ENCODE measurements at places on chromosomes 4 and X. TPM values are rescaled to one million over a fixed set of nuclear protein-coding genes. Genes with fewer than 3 reads are reported as not detected.

Gene CLDN22
- not detected for total RNA-seq

Gene RNF175
- not detected for total RNA-seq

DNA sequence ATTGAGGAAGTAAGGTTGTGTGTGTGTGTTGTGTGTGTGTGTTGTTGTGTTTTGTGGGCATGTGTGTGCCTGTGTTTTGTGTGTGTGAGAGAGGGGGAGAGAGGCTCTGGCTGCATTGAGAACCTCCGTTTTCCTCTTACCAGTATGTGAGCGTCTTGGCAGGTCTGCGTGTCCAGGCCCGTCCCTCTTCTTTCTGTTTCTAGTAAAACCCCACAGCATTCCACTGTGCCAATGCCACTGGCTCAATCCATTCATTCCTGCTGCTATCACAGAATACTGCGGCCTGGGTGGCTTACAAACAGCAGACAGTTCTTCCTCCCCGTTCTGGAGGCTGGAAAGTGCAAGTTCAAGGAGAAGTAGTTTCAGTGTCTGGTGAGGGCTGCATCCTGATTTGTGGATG lies 15.5 kb upstream of the HTRA3 start:
- DNase-seq: no peak

DNA sequence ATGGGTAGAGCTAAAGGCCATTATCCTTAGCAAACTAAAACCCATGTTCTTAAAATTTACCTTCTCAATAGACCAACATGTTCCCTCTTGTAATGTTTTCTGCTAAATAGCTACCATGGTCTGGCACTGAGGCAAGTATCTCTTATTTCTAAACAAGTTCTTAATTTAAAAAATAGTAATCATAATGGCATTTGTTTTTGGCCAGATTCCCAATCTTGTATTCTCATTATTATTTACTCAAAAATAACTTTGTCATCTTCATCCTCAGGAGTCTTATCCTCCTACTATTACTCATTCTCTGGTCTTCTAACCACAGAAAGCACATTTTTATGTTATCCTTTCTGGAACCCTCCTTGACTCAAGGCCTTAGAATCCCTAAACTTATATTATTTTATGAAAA lies 931.2 kb downstream of the CCSER1 start:
- no peak for DNase-seq

DNA sequence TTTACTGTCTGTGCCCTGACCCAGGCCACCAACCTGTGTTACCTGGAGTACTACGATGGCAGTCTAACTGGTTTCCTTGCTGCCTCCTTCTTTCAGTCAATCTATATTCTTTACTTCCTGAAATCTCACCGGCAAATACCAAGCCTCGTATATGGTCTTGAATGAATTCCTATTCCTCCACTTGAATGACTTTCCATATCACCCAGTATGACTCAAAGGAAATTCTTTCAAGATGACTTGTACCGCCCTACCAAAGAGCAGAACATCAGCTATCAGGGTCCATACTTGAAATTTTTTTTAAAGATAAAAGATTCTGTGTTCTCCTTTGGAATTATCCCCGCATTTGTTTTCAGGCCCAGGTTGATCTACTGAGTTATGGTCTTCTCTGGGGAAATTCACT lies 378.0 kb downstream of the AFF2 start:
- DNase-seq: no peak

- DNase-seq: no peak
These were observed 56.9 kb downstream of the NSG1 start for GRCh38 chr4:4443821-4444220.

- DNase-seq: no peak
These were observed 26.9 kb downstream of the CRLF2 start for GRCh38 chrX:1185561-1185960.

DNA sequence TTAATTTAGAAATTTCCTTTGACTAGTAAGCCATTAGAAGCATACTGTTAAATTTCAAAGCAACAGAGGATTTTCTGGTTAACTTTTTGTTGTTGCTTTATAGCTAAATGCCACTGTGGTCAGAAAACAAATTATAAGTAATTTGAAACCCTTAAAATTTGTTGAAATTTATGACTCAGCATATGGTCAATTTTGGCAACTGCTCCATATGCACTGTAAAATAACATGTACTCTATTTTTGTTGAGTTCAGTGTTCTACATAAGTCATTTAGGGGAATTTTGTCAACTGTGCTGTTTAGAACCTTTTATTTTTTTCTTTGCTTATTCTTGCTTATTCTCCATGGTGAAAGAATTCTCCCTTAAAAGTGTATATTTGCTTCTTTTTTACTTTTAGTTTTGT lies 28.6 kb downstream of the SCLT1 start:
- DNase-seq: no peak

Gene ACE2
- not detected for total RNA-seq

DNA sequence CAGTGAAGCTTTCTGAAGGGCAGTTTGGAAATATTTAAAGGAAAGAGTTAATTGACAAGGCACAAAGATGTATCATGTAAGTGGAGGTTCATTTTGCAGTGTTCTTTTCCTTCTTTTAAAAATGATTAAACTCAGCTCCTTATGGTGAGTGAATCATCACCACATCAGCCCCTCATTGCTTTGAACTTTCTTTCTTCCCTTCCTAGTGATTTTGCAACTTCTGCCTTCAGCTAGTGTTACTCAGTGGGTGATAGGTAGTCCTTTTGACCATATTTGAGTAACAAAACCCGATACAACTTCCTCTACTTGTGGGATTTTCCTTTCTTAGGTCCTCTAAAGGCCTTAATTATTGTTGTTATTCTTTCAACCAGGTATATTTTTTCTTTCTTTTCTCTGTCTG lies 8.2 kb downstream of the ZCCHC4 start:
- no peak for DNase-seq

GRCh38 chr4:148431401-148431800 lies 10.8 kb downstream of the NR3C2 start:
- DNase-seq: no peak

- no peak for DNase-seq
These were observed 21.4 kb downstream of the NKX1-1 start for GRCh38 chr4:1384675-1385372.

- no peak for DNase-seq
These were observed 21.5 kb downstream of the CCSER1 start for GRCh38 chr4:90148574-90149148.

Gene EGF
- not detected for total RNA-seq

- no peak for DNase-seq
These were observed 6.5 kb upstream of the RNF4 start for GRCh38 chr4:2462218-2462991.

- no peak for DNase-seq
These were observed 218.4 kb upstream of the HCCS start for GRCh38 chrX:10892621-10893225.

Gene DCHS2
- not detected for total RNA-seq

- DNase-seq: no peak
These were observed 132.2 kb downstream of the IDS start for GRCh38 chrX:149372866-149373265.

Gene EXOC1L
- total RNA-seq: not detected

GRCh38 chr4:93633721-93634120 lies 194.8 kb upstream of the ATOH1 start:
- no peak for DNase-seq

Gene ADH1C
- total RNA-seq: not detected

DNA sequence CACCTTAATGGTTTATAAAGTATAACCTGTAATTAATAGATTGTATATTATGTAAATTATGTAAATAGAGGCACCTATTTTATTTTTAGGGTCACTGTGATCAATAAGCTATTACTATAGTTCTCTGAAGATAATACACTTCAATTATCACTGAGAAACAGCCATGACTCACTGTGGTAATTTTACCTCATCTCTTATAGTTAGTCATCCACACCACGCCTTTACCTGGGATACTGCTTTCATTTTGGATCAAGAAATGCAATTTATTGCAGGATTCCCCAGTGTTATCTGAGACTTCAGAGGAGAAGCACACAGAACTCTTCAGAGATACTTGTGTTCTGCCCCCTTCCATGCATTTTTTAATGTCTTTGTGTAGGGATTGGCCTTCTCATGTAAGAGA lies 348.1 kb upstream of the ATOH1 start:
- no peak for DNase-seq

DNA sequence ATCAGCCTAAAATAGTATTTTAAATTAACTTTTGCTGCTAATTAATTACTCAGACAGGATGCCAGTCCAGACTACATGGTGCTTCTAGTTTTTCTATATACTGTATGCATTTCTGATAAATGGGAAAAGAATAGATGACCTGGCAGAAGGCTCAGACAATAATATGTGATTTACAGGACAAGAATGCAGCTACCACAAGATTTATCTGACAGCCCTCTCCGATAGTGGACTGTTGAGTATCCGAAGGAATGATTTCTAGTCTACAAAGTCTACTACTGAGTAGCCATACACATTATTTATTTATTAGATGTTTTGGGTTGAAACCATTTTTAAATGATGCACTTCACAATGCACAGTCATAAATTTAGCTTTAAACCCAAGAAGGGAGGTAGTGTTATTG lies 212.8 kb downstream of the MAB21L2 start:
- no peak for DNase-seq

DNA sequence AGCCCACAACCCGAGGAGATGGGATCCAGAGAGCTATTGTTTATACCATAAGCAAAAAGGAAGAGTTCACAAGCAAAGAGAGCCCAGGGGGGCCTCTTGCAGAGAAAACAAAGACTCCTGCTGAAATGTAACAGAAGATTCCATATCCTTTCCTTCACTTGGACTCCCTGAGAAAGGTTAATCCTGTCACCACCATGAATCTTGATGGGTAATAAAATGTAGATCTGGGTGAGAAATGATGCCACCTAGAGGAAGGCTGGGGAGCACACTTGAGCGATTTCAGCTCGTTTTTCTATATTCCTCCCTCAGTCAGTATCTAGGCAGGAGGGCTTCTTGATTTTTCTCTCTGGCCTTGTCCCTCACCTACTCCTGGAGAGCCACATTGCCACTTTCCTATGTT lies 10.2 kb upstream of the KCNE5 start:
- peak; percentile 17 for DNase-seq

- no peak for DNase-seq
These were observed 36.4 kb downstream of the QDPR start for GRCh38 chr4:17475481-17475880.

DNA sequence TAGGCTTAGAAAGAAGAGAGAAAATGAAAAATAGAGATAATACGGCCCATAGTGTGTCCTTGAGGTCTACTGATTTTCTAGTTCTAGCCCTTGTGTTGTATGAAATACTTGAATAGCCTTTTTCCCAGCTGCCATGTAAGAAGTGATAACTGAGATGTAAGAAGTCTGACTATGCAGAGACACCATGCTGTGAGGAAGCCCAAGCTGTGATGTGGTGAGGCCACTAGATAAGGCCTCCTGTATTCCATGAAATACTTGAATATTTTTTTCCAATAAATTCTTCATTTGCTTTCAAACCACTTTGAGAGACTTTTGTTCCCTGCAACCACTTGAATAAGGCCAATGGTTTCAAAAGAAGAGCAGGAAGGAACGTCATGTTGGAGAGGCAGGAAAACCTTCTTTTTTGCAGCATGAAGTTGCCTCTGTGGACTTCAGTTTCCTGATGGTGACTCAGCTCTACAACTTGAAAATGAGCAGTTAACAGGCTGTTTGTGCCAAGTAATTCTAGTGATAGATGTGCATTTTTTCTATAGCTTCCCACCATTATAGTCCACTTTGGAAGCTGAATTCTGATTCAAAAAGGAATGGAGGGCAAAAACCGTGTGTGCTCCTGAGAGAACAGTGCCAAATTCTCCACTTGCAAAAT lies 25.5 kb upstream of the FAM9C start:
- no peak for DNase-seq

GRCh38 chr4:82551734-82552133 lies 10.1 kb downstream of the TMEM150C start:
- DNase-seq: no peak

DNA sequence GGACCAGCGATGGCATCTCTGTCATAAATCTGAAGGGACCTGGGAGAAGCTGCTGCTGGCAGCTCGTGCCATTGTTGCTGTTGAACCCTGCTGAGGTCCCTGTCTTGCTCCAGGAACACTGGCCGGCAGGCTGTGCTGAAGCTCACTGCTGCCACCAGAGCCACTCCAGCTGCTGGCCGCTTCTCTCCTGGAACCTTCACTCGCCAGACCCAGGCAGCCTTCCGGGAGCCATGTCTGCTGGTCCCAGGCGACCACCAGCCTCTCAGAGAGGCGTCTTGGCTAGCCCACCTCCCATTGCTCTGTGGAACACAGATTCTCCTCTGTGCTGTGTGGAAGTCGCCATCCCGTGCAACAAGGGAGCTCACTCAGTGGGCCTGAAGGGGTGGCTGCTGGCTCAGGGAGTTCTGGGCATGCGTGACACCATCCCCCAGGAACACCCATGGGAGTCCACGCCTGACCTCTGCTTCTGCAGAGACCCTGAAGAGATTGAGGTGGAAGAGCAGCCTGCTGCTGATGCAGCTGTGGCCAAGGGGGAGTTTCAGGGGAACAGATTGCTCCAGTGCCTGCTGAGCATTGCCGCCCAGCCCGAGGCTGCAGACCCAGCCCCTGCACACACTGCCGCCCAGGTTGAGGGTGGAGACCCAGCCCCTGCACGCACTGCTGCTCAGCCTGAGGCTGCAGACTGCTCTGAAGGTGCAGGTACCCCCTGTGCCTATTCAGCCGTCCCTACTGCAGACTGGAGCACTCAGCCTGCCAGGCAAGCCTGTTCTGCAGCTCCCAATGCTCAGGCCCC lies 33.1 kb upstream of the CYP4V2 start:
- DNase-seq: no peak

- DNase-seq: no peak
These were observed 106.4 kb upstream of the SCOC start for GRCh38 chr4:140266958-140267568.

Gene ARHGEF38
- total RNA-seq: not detected

DNA sequence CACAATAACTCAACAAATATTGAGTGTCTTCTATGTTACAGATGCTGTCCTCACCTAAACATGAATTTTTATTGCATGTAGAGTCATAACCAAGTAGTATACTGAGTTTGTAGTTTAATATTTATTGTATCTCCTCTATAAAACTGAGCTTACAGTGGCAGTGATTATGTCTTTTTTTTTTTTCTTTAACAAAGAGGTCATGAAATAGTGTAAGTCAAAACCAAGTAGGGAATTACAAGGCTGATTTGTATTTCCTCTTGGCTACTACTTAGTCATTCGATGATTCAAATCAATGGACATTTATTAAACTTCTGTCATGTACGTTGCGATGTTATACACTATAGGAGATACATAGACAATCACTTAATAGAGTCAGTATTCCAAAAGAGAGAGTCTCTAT lies 48.4 kb downstream of the IL15 start:
- DNase-seq: no peak
